NT2/D1 (cell line): ENCODE measurements at places on chromosomes 7 and 10.
A peak's percentile ranks its signal among the peaks of the same experiment; 100 is the strongest.

DNA sequence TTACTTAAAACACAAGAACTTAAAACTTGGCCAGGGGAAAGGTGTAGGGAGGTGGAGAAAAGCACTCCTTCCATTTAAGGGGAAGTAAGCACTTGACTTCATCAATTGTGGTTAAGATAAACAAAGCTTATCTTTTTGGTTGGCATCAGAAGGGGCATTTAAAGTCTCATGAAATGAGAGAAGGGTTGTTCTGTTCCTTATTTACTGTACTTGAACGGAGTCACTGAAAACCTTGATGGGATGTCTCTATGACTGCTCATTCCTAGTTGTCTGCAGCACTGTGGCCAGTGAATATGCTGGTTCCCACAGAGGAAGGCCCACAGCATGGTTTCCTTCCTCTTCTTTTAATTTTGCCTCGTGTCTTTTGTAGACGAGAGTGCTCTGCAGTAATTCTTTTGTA is 229.3 kb downstream of the AUTS2 start:
- no peak for DNase-seq

- DNase-seq = no peak
These were observed 549.1 kb downstream of the XPNPEP1 start for GRCh38 chr10:109374215-109374614.

- DNase-seq = no peak
These were observed 19.4 kb upstream of the EPHB6 start for GRCh38 chr7:142835487-142835886.

- DNase-seq = no peak
These were observed 82.2 kb downstream of the RAB11FIP2 start for GRCh38 chr10:117964536-117964935.

GRCh38 chr7:159020987-159021386 is 123.7 kb downstream of the VIPR2 start:
- DNase-seq = no peak

DNA sequence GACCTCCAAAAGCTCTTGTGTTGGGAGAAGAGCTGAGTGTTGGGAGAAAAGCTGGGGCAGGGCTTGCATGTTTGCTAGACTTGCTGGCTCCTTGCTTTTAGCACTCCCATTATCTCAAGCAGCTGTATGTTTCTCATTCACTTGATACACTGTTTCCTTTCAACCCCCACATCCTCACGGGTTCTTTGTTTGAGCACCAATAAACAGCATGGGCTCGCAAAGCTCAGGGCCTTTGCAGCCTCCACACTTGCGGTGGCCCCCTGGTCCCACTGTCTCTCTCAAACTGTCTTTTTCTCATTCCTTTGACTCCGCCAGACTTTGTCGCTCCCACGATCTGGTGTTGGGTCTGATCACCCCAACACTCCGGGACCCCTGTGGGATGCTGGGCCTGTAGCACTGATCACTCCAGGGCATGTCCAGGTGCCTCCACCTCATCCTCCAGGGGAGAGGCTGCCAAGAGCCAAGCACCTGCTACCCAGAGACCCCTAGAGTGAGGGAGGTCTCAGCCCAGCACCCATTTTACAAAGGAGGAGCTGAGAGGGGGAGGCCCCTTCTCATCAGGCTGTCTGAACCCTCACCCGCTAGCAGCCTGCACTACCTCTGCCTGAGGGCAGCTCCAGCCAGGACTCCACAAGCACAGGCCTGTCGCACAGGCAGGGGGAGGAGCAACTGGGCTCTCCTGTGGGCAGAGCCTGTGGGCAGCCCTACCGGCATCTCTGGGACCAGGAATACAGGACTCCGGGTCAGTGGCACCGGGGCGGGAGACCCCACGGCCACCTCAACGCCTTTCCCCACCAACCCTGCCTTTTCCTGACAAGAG is 49.1 kb upstream of the MSMB start:
- DNase-seq = no peak

DNA sequence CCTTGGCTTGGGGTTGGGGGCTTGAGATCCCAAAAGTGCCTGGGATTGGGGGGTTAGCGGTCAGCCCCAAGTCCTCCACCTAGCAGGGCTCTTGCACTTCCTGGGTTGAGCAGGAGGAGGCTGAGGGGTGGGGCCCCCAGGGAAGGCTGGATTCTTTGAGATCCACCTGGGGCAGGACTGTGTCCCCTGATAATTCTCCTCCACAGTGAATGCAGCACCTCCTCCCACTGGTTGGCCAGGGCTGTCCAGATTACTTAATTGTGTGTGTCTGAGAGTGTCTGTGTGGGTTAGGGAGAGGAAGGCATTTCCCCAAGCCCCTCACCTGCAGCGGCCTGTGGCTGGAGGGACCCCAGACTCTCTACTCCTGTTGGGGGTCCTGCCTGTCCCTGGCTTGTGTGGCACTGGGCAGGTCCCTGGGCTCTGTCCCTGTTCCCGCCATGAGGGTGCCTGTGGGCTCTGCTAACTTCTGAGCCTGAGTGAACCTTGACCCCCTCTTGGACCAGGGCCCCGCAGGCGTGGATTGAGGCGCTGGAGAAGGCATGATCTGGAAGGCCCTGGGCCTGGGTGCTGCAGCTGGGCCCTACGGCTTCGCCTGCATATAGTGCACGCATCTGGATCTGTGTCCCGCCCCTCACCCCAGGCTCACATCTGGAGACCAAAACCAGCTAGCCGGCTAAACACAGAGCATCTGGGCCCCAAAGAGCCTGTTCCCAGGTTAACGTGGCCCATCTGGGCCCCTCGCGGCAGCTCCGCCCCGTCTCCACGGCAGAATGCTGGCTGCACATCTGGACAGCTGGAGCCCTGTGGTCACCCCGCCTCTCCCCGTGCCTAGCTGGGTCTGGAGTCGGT is 10.4 kb downstream of the TMEM270 start:
- DNase-seq = no peak

DNA sequence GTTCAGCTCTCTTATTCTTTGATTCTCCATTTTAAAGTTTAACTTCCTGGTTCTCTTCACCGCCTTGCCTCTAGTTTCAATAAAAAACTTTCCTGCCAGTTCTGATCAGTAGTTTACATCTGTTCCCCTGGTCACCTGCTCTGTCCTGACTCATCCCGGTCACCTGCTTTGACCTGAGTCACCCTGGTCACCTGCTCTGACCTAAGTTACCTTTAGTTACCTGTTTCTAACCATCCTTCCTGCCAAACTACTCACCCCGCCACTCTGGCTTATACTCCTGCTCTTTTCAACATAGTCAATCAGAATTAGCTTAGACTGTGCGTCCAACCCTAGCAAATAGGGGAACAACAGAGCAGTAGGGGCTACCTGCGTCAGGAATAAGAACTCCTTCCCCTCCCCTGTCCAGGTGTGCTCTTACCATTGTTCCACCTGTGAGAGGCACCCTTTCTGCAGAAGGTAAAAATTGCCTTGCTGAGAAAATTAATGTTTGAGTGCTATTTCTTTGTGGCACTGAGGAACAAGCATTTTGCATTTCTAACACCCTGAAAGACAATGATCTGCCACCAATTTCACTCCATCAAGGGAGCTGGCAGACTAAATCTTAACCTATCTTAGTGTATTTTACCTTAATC is 263.6 kb downstream of the DOCK4 start:
- DNase-seq = no peak

DNA sequence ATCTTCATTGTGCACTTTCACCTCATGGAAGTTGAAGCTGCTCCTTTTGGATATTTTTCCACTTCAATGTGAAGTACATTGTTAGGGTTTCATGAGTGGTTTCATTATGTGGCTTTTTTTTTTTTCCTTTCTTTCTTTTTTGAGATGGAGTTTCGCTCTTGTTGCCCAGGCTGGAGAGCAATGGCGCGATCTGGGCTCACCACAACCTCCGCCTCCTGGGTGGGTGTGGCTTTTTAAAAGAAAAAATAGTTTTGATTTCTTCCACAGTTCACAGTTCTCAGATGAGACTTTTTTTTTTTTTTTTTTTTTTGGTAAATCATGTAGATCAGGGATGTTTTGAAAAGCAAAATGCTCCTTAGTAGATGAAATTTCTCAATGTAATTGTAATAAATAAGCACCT is 652.3 kb upstream of the ANKRD30A start:
- DNase-seq = no peak

DNA sequence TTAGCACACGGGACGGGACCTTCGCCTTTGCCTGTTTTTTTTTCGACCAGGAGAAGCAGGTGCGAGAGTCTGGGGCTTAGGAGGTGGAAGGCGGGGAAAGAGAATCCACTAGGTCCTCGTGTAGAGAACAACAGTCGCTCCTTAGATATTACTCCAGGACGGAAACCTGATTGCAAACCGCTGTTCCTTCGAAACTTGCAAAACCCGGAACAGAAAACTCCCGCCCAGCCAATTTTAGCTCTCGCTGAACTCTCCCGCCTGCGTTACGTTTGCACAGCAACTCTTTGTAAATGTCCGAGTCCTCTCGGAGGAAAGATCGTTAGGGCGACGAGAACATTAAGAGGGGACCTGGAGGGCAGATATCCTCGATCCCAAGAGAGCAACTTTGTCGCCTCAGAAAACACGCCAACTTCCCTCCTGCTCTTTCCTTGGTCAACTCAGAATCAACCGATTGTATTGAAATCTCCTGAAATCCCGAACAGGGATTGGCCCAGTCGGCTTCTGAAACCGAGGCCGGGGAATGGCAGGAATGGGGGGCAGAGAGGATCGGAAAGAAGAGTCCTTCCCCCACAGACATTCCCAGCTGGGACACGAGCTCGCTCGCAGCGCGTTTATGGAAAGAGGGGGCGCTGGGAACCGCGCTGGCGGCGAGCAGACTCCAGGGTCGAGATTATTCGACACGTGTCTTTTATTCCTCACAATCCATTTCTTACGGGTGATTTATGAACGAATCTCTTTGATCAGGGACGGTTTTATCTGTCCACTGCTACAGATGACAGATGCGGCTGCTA is 9.9 kb downstream of the TWIST1 start:
- DNase-seq = peak; percentile 46

- no peak for DNase-seq
These were observed 58.6 kb downstream of the PROSER2 start for GRCh38 chr10:11881477-11882417.

GRCh38 chr7:12703881-12704280 is 16.4 kb downstream of the ARL4A start:
- no peak for DNase-seq

- no peak for DNase-seq
These were observed 98.8 kb upstream of the PFKP start for GRCh38 chr10:2968401-2969058.

GRCh38 chr7:19698331-19698730 is 10.5 kb downstream of the POLR1F start:
- no peak for DNase-seq

DNA sequence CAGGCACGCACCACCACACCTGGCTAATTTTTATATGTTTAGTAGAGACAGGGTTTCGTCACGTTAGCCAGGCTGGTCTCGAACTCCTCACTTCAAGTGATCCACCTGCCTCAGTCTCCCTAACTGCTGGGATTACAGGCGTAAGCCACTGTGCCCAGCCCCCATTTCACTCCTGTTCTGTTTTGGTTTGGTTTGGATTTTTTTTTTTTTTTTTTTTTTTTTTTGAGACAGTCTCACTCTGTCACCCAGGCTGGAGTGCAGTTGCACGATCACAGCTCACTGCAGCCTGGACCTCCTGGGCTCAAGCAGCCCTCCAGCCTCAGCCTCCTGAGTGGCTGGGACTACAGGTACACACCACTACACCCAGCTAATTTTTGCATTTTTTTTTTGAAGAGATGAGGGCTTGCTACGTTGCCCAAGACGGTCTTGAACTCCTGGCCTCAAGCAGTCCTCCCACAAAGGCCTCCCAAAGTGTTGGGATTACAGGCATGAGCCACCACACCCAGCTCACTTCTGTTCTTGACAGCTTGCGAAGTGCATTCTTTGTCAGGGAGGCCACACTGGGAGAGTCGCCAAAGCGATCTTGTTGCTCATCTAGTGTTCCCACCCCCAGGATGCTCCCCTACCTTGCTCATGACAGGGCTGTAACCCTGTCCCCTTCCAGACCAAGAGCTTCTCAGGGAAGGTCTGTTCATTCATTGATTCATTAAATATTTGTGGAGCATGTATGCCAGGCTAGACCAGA is 229.1 kb downstream of the CUX1 start:
- no peak for DNase-seq

GRCh38 chr7:55043691-55044370 is 25.0 kb downstream of the EGFR start:
- DNase-seq = no peak

DNA sequence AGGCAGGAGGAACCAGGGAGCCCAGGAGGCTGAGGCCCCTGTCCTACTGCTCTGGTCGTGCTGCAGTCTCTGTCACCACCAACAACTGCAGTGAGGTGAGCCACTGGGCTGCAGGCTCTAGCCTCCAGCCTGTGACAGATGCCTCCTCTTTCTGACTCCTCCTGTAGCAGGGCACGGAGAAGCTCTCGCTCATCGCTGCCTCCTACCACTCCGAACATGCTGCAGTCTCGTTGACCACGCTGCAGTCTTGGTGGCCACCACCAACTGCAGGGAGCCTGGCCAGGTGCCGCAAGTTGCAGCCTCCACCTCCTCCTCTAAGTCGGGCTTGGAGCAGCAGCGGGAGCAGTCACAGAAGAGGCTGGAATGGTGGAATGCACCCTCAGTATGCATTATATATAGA is 22.1 kb upstream of the VOPP1 start:
- DNase-seq = no peak

DNA sequence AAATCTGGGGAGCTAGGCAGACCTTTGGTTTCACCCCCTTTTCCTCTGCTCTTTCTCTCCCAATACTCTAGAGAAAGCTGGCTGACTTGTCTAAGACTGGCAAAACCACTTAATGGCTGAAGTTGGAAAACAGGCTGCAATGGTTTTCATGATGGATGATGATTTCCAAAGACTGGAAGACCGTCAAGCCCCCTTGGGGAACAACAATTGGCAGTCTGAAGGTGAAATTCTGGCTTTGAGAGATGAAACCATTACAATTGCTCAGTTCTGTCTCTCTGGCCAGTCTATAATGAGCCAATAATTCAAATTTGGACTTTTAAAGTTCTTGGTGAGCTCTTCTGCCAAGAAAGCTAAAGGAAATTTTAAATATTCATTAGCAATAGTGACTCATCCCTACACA is 680.5 kb downstream of the PARD3 start:
- DNase-seq = no peak

DNA sequence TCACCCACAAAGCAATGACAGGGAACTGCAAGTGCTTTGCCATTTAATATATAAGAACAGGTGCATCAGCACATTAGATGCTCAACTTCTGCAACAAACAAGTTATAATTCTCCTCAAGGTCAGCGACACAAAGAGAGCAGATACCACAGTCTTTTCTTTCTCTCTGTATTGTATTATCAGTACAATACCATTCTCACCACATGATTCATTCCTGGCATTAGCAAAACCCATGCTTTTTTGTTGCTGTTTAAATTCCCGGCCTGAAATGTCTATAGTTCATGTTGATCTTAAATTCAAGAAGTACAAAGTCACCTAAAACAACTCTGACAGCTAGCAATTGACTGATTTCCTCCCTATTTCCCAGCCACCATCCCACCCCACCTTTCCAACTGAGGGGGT is 111.8 kb upstream of the FEZF1 start:
- no peak for DNase-seq
